ENCODE measurements at places on chromosomes 11 and 22. TPM values are rescaled to one million over a fixed set of nuclear protein-coding genes. Genes with fewer than 3 reads are reported as not detected.

DNA sequence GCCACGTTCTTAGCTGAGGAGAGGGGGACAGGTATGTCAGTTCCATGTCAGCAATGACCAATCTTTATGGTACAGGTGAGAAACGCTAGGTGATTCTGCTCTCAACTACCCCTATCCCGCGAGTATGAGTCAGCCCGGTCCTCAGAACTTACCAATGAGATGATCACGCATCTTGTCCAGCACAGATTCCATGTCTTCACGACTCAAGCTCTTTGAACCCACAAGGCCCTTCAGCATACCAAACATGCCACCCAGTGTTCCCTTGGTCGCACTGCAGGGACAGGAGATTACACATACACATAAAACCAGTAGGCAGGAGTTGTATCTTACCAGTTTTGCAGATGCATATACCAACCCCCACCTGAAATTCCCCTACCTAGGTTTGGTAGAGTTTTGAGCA lies 2.9 kb downstream of the SRPRA start:
- DNase-seq: no peak

DNA sequence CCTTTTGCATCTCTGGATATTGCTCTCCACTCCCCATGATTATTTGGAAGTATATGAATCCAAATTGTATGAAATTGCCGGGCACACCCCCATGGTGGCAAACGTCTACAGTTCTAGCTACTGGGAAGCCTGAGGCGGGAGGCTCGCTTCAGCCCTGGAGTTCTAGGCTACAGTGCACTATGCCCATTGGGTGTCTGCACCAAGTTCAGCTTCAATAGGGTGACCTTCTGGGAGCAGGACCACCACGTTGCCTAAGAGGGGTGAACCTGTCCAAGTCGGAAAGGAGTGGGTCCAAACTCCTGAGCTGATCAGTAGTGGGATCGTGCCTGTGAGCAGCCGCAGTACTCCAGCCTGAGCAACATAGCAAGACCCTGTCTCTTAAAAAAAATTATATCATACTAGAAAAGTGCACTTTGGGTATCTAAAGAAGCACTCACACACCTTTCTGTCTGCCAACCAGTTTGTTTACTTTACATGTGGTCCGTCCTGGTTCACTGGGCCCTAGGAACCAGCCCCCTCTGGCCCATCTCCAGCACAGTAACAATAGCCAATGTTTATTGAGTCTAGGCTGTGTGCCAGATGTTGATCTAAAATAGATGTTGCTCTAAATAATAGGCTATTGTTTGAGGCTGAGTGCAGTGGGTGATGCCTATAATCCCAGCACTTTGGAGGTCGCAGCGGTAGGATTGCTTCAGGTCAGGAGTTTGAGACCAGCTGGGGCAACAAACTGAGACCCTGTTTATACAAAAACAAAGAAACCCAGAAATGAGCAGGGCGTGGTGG lies 16.4 kb upstream of the KAT5 start:
- DNase-seq: peak; percentile 48

DNA sequence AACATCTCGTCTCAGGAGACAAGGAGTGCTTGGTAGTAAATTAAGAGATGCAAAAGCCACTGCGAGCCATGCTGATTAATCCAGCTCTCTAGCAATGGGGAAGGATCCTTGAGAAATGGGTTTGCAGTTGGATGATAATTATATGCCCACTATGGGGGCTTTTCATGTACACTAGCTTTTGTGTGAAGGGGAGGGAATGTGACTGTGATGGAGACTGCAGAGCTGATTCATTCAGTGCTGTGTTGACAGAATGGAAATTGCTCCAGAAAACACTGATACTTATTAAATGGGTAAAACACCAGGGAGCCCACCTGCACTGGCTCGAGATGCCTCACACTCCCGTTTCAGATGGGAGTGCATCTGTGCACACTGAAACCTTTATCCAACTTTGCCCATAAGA lies 37.0 kb upstream of the KIRREL3 start:
- DNase-seq: no peak

DNA sequence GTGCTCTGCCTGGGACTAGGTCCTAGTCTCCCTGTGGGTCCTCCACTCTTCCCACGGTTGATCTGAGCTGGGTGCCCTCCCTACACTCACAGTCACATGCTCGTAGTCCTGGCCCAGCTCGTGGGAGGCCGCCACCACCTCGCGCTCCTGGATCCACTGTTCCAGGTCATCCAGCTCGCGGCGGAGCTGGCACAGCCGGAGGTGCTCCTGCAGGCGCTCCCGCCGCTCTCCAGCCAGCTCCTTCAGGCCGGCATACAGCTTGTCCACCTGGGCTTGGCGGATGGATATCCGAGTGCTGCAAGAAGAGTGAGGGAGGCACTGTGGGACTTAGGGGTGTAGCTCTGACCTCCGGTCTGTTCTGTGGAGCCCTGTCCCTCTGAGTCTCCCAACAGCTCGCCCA lies 14.8 kb upstream of the RBM4B start:
- DNase-seq: no peak

DNA sequence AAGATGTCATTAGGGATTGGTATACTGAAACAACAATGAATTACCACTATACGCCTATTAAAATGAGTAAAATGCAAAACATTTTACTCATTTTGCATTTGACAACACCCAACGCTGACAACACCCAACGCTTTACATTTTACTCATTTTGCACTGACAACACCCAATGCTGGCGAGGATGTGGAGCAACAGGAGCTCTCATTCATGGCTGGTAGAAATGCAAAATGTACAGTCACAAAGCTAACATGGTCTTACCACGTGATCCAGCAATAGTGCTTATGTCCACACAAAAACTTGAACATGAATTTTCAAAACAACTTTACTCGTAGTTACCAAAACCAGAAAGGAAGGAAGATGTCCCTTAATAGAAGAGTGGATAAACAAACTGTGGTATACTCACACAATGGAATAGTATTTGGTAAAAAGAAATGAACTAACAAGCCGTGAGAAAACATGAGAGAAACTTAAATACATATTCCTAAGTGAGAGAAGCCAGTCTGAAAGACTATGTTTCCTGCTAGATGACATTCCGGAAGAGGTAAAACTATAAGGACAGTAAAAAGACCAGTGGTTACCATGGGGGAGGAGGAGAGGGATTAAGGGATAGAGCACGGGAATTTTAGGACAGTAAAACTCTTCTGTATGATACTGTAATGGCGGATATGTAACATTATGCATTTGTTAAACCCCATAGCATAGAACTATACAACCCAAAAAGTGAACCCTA lies 11.4 kb upstream of the MSANTD2 start:
- DNase-seq: no peak

- DNase-seq: no peak
These were observed 6.8 kb upstream of the SAA1 start for GRCh38 chr11:18259259-18259658.

Gene CCDC157
- 1.8 TPM for total RNA-seq

Gene MCM5
- total RNA-seq: 33.6 TPM

Gene CNTN5
- not detected for total RNA-seq

Gene NTM
- total RNA-seq: 13.2 TPM
